ENCODE measurements at places on chromosomes 1 and 21.

GRCh38 chr21:41952568-41953248 is 1.1 kb downstream of the C2CD2 start:
- DNase-seq: no peak

DNA sequence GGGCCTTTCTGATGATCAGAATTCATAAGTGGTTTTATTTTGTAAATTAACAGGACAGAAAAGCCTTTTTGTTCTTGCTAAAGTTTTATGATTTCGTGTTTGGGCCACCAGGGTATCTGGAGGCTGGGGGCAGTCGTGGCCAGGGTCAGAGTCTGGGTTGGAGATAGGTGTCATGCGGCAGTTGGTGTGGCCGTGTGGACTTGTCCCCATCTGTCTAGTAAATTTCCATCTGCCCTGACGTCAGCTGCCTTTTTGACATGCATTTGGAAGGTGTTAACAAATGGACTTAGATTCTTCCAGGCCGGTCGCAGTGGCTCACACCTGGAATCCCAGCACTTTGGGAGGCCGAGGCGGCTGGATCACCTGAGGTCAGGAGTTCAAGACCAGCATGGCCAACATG is 56.8 kb downstream of the SKI start:
- DNase-seq: no peak

GRCh38 chr1:10216090-10216749 is 5.8 kb downstream of the KIF1B start:
- DNase-seq: no peak

- DNase-seq: no peak
These were observed 865 bp downstream of the ATP5IF1 start for GRCh38 chr1:28236656-28237322.

GRCh38 chr1:87805666-87806378 is 477.1 kb downstream of the LMO4 start:
- no peak for DNase-seq

DNA sequence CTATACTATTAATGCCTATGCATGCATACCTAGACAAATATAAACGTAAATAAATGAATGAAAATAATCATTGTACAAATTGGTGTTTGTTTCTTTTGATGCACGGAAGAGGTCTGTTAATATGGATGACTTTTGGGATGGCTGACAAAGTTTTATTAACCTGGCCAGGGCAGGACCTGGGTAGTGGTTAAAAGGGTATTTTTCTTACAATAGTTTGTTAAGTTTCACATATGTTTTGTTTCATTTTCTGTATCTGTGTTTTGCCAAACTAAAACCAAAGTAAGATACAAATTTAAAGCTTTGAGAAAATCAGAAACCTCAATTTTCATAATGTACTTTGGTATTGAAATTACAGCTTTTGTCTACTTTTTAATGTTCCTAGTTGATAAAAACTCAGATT is 222.7 kb upstream of the OLFM3 start:
- peak; percentile 31 for DNase-seq

GRCh38 chr1:20732071-20732587 is 374 bp downstream of the SH2D5 start:
- DNase-seq: peak; percentile 25

- no peak for DNase-seq
These were observed 63.5 kb downstream of the ETS2 start for GRCh38 chr21:38869196-38869595.

- DNase-seq: no peak
These were observed 56.8 kb downstream of the ZBTB17 start for GRCh38 chr1:15918962-15919715.

DNA sequence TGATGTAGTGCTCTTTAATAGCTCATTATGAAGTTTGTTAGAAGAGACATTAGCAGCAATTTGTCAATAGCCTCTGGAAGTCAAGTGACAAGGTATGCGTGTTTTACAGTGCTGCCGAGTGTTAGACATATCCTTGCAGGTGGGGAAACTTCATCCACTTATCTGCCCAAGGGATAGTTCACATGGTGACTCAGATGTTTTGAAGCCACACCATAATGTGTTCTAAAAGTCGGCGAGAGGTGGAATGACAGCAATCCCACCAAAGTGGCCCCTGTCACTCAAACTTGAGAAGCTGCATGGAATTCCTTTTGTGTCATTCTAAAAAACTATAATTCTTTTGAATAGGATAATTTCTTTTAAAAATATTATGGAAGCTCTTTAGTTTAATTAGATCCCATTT is 98.1 kb downstream of the RUNX1 start:
- no peak for DNase-seq

DNA sequence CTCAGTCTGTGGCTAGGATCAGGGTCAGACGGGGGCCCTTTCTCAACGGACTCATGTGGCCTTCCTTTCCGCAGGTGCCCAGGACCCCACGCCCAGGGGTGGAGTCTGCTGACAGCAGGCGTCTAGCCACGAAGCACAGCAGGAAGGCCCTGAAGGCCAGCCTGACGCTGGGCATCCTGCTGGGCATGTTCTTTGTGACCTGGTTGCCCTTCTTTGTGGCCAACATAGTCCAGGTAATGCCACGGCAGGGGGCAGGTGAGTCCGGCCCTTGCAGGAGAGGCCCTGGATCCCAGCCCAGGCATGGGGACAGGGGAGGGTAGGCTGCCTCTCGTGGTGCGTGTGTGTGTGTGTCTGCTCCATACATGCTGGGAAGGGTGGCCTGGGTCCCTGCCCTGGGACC is 13.8 kb downstream of the HTR6 start:
- DNase-seq: no peak

- DNase-seq: no peak
These were observed 624 bp upstream of the CR1L start for GRCh38 chr1:207644166-207644851.

DNA sequence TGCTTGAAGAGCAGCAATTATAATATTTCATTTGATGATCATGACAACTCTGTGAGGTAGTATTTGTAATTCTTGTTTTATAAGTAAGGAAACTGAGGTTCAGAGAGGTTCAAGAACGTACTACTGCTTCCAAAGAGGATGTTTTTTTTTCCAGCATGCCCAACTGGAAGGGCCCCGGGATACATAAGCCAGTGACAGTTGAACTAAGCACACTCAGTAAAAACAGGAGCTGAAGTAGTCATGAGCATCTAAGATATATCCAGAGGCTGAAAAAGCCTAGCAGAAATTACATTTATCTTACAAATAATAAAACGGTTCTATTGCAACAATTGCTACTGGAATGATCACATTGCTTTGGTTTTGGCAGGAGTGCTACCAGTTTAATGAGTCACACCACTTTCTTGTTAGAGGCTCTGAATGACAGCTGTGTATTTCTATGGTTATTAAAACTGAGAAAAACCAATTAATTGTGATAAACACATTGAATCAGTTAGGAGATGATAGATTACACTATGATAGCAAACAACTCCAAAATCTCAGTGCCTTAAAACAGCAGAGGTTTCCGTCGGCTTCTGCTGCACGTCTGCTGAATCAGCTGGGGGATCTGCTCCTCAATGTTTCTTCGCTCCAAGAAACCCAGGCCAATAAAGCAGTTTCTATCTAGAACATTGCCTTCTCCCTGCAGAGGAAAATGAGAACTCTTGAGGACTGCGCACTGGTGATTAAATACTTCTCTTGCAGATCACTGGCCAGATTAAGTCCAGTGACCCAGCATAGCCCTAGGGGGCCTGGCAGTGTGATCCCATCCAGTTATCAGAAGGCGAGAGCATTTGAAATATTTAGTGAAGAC is 522.7 kb downstream of the PLPP3 start:
- DNase-seq: no peak
